CD4-positive, alpha-beta memory T cell (primary cell): ENCODE measurements at places on chromosomes 3 and 15.

GRCh38 chr3:44136421-44136820, 105.3 kb upstream of the TOPAZ1 start:
- no peak for DNase-seq

- DNase-seq, result no peak
These were observed 617.4 kb downstream of the NAALADL2 start for GRCh38 chr3:175476489-175476888.

GRCh38 chr15:79025802-79026201, 64.8 kb downstream of the RASGRF1 start:
- DNase-seq, result no peak

- no peak for DNase-seq
These were observed 243.5 kb downstream of the MFSD1 start for GRCh38 chr3:159045279-159045885.

DNA sequence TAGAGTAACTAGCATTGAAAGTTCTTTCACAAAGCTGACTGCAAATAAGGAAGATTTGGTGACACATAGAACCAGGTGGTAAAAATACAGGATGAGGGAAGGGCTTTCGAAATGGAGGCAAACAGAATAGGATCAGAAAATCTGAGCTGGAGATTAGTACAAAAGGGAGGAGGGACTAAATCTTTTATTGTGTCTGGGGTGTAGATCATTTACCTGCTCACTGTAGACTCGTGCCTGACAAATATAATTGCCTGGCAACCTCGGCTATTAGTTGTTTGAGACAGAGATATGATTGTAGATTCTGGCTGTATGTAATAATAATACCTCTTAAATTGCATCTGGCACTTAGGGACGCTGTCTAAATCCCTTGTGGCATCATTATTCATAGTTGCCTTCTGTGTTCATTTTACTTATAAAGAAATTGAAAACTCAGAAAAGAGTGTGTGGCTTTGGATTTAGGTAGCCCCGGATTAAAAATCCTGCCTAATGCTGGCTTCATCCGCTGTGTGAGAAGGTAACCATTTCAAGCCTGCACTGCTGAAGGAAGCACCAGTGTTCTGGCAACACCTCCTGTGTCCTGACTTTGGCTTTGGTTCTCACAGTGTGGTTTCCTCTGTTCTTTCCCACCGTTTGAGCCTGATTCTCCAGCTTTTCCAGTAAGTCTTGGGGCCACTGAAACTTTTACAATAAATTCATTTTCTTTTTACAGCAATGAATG, 25.0 kb upstream of the GPR160 start:
- no peak for DNase-seq

- no peak for DNase-seq
These were observed 35.9 kb downstream of the CTXND1 start for GRCh38 chr15:80216141-80216540.

DNA sequence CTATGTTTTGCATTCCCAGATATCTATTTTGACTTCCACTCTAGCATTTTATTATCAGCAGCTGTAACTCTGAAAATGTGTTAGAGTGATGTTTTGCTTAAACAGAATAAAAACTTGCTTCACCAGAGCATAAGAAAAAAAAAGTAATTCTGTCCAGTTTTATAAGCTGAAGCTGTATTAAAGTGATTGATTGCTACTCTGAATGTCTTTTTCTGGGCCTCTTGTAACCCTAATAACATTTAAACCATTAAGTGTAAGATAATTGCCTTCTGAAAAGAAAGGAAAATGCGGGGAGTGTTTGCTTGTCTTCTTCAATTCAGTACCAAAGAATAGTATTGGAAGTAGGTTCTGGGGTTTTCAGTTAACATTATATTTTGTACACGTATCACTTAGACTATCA, 57.9 kb upstream of the UBE2E1 start:
- DNase-seq, result no peak

DNA sequence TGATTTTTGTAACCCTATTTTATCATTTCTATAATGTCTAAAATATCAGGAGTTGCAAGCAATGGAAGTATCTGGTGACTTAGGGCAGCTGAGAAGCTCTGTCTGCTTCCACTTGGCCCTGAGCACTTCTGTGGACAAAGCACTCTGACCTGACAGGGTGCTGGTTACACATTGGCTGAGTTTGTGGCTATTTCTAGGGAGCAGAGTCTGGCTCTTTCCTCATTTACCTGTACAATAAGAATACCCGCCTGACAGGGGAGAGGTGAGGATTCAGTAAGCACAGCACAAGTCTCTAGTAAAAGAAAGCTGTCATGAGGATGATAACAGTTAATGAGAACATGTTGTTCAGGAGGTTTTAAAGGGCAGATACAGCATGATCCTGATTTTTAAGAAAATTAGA, 33.3 kb upstream of the SPESP1 start:
- DNase-seq, result no peak

- DNase-seq, result no peak
These were observed 14.4 kb upstream of the MITF start for GRCh38 chr3:69724722-69725435.

DNA sequence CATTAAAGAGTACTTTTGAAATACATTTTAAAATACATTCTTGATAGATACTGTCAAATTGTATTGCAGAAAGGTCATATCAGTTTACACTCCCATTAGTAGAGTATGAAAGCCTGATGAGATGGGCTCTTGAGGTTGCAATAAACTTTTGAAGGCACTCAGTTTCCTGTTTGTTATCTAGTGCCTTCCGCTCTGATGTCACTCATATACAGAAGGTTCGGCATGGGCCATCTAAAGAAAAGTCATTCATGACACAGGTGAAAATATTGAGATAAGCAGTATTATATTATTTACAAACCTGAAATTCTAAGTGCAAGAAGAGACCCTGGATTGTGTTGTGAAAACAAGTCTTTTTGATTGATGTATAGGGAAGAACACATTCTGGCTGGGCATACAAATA, 36.5 kb upstream of the DENND4A start:
- DNase-seq, result peak; percentile 78

DNA sequence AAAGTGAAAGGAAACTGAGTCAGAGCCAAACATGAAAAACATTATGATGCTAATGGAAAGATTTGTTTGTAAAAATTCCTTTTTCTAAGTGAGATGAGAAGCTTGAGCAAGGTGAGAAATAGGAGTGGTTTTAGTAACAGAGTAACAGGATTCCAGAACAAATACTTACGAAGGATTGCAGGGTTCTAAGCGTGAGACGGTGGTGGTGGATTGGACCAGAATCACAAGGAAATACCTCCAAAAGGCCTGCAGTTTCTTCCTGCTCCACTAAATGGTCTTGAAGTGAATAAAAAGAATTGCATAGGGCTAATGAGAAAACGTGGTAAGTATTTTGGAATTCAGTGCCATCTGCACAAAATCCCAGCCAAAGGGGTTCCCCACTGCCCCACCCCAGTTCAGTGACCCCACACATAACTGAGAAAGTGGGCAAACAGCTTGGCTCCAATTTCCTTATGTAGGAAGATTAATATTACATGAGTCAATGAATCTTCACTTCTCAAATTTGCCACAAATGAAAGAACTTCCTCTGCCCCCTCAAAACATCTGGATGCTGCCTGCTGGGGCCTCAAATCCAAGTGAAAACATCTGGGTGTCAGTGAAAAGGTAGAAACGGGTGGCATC, 283.8 kb upstream of the NR2F2 start:
- no peak for DNase-seq

GRCh38 chr3:59320080-59320479, 270.3 kb upstream of the CFAP20DC start:
- no peak for DNase-seq

- DNase-seq, result no peak
These were observed 904.2 kb downstream of the CADM2 start for GRCh38 chr3:85862893-85863455.

- no peak for DNase-seq
These were observed 16.9 kb downstream of the ZNF717 start for GRCh38 chr3:75768303-75769017.

GRCh38 chr15:94306700-94307650, 75.6 kb downstream of the MCTP2 start:
- no peak for DNase-seq
